ENCODE measurements at places on chromosomes 7 and 10.

- DNase-seq: no peak
Observed at GRCh38 chr10:76309741-76310587, 878.5 kb downstream of the LRMDA start.

DNA sequence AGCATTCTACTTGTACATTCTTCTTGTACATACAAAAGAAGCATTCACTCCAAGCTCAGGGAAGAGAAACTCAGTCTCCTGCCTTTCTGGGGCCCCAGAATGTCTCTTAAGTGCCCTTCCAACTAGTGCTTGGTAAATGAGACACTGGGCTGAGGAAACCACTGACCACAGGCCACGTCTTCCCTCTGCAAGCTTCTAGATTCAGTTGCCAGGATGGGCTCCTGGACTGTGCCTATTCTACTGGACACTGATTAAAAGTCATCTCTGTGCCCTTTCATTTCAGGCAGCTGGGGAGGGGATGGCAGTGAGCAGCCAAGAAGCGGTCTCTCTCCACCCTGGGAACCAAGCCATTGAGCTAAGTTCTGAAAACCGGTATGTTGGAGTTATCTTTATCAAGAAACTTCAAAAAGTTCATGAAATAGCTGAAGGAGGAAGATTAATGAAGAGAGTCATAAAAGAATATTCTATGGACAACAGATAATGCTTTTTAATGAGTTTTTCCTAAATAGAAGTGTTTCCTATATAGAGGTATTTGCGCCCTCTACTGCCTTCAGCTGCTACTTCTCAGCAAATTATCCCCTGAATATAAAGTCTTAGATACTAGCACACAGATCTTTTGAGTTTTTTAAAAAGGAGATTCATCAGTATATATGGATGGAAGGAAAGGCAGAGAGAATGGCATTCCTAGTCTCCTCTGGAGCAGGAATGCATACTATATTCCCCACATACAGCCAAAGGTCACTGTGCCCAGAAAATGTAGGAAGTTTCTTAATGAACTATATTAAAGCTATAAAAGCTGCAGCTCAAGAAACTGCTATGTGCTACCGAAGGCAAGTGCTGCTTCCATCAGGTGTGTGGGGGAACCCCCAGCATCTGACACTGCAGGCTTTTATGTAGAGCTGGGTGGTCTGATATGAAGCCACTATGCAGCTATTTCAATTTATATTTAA is 8.4 kb upstream of the IFIT1B start:
- no peak for DNase-seq

GRCh38 chr7:27419581-27420177 is 177.1 kb downstream of the EVX1 start:
- no peak for DNase-seq

DNA sequence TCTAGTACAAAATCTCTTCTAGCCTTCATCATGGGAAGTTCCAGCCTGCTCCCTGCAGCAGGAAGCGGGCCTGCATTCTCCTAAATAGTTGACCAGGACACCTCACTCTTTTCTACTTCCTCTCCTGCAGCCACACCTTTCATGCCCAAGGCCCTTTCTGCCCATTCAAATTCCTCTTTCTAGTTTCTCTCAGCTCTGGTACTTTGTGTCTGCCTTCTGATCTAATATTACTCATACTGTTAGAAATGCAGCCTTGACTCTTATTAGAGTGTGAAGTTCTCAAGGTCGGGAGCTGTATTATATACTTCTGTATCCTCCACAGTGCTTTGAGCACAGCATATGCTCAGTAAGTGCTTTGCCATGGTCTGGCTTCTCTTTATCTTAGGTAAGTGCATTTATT is 103.1 kb downstream of the PRKCQ start:
- no peak for DNase-seq

DNA sequence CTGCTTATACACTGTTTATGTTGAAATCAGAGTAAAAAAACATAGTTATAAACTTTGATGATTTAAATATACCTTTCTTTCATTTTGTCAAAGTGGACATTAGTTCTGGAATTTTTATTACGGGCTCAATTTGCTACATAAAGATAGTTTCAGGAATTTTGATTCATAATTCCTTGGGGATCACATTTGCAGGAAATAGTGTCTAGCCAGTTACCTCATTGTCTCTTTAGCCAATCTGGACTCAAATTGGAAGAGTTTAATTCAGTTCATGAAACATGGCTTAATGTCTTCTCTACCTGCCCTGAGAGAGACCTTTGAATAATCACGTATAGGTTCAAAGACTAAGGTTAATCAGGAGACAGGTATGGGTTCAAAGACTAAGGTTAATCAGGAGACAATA is 262.6 kb downstream of the HGF start:
- no peak for DNase-seq

- no peak for DNase-seq
Observed at GRCh38 chr10:30980951-30981616, 50.6 kb downstream of the ZNF438 start.

GRCh38 chr7:155062411-155062810 is 7.7 kb upstream of the HTR5A start:
- no peak for DNase-seq

DNA sequence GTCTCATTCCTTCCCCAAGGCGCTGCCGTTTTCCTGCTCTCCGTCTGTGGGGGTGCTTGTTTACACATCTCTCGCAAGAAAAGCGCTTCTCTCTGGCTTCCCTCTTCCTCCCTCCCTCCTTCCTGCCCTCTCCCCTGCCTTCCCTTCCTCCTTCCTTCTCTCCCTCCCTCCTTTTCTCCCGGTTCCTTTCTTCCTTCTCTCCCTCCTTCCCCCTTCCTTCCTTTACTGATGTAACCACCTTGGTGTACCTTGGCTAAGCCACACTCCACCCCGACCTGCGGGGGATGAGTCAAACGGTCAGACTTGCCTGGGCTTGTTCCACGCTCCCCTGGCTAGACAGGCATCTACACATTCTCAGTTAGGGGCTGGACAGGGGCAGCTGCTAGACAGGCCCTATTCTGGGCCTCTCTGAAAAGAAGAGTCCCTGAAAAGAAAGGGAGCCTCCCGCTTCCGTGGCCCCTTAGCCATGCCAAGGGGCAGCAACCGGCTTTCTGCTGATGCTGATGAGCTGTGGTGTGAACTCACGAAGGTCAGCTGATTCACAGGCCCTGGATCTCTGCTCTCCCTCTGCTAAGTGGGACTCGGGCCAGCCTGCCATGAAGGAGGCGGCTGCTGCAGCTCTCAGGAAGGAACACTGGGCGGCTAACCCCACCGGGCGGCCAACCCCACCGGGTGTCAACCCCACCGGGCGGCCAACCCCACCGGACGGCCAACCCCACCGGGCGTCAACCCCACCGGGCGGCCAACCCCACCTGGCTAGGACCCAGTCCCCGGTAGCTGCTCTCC is 216.8 kb downstream of the TCERG1L start:
- no peak for DNase-seq

- no peak for DNase-seq
Observed at GRCh38 chr10:70726909-70727495, 54.7 kb downstream of the ADAMTS14 start.

DNA sequence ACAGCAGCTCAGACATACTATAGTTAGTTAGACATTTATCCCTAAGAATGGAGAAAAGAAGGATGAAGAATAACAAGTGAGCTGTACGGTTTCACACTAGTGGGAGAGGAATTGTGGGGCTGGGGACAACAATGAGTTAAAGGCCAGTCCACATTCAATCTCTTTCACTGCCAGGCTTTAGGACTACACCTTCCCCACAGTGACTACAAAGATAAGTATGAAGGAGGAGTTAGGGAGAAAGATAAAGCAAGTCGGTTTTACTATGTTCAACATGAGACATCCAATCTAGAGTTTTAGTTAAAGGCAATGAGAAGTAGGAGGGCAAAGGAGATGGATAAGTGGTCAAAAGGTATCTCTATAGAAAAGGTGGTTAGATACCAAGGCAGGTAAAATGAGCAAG is 16.3 kb downstream of the ARHGAP12 start:
- no peak for DNase-seq

GRCh38 chr7:20737840-20738448 is 48.7 kb downstream of the SP8 start:
- DNase-seq: no peak

GRCh38 chr10:32948451-32948850 is 9.6 kb downstream of the ITGB1 start:
- no peak for DNase-seq

GRCh38 chr10:74008212-74008731 is 10.4 kb downstream of the VCL start:
- no peak for DNase-seq

DNA sequence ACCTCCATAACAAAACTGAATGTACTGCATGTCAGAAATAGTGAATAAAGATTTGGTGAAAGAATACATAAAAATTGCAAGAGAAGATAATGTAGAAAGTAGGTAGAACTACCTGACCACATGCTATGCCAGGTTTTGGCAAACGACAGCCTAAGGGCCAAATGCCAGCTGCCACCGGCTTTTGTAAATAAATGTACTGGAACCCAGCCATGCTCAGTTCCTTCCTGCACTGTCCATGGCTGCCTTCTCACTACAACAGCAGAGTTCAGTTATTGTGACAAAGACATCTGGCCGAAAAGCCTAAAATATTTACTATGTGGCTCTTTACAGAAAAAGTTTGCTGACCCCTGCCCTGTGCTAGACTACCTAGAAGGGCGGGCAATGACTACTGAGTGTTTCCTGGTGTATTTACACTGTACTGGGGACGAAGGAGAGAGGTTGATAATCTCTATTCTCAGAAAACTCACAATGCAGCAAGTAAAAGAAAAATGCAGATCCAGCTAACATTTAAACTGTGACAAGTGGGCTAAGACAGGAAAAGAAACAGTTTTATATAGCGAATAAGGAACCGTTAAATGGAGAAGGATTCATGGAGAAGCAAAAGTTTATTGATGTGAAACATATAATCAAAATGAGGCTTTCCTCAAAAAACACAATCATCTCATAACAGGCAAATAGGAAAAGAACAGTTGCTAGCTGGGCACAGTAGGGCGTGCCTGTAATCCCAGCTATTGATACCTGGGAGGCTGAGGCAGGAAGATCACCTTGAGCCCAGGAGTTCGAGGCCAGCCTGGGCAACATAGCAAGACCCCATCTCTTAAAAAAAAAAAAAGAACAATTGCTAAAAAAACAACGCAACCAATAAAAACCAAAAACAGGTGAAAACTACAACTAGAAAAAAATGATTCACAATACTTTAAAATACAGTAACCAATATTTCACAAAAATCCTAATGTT is 13.7 kb downstream of the KIN start:
- DNase-seq: no peak

GRCh38 chr7:152103691-152104090 is 78.2 kb downstream of the GALNT11 start:
- no peak for DNase-seq

GRCh38 chr10:44422570-44423101 is 37.7 kb upstream of the CXCL12 start:
- DNase-seq: no peak

- peak; percentile 3 for DNase-seq
Observed at GRCh38 chr10:43227911-43228782, 38.7 kb downstream of the RASGEF1A start.

DNA sequence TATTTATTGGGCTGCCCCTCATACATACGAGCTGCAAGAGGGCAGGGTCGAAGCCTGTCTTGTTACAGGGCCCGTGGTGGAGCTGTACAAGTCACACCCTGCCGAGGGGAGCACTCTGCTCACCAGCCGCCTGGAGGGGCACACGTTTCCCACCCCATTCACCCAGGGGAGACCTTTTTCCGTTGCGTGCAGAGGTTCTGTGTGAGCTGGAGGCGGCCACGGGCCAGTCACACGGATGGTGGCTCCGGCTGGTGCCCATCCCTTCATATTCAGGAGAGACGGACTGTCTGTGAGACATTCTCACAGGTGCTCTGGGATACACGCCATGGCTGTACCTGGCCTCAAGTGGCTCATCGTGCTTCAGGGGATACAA is 47.9 kb upstream of the FAM20C start:
- DNase-seq: no peak

GRCh38 chr7:160958-161725 is 31.2 kb upstream of the FAM20C start:
- no peak for DNase-seq

DNA sequence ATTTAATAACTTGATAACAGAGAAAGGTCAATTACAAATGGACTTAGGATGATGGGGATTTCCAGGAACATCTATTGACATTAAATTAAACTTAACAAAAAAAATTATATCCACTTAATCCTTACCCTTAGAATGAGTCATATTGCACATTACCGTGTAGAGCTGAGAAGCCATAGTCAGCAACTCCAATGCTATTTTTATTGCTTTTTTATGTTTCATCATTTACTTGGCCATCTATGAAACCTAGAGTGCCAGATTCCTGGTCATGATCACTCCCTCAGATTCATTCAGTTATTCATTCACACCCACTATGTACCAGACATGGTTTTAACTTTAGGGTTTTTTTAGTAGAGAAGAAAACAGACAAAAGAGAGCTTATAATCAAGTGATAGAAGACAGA is 1180.4 kb downstream of the CNTNAP2 start:
- no peak for DNase-seq

- no peak for DNase-seq
Observed at GRCh38 chr10:93218386-93218785, 144.7 kb downstream of the CYP26A1 start.

DNA sequence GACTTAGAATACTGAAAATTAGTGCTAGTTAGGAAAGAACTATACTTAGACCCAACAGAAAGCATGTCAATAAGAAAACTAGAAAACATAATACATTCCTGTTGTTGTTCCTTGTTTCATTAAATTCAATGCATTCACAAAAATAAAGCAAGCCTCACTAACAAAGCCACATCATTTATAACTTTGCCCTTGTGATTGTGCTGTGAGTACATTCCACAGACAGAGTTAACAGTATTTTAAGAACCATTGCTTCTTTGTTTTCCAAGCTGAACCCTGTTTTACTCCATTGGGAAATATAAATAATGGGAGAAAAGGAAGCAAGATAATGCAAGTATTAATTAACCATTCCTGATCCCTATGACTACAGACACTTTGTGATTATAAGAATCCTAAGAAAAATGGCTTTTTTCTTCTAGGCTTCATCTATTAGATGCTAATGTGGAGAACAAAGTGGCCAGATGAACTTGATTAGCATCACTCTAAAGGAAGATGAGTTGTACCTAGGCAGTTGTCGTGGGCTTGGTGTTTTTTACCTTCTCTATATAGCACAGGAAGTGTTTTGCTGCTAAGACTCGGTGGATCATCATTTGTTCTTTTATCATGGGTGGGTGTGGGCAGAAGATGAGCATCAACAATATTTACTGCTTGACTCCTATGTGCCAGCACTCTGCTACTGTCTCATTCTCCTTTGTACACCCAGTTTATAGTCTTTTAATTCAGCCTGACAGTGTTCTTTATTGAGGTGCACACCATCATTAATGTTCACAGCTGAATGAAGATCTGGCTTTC is 34.2 kb upstream of the ZNRF2 start:
- no peak for DNase-seq

GRCh38 chr10:59700709-59701108 is 8.9 kb downstream of the SLC16A9 start:
- no peak for DNase-seq

GRCh38 chr7:102444961-102445673 is 11.7 kb downstream of the ORAI2 start:
- DNase-seq: no peak

- DNase-seq: peak; percentile 11
Observed at GRCh38 chr7:157250605-157251228, 86.1 kb upstream of the DNAJB6 start.

All from activated T-helper 1 cell treated with anti-CD3 and anti-CD28 coated beads, Interleukin-2, amount 50 U/mL, for 16 hours (primary cell).